ENCODE measurements at places on chromosomes 11 and 22. TPM values are rescaled to one million over a fixed set of nuclear protein-coding genes. Genes with fewer than 3 reads are reported as not detected.

The ARHGEF17 gene
- total RNA-seq: 31.4 TPM

The PNPLA3 gene
- total RNA-seq: 2.4 TPM

The DBX1 gene
- not detected for total RNA-seq

The RAB36 gene
- total RNA-seq: 3.4 TPM

The ARHGAP20 gene
- 6.5 TPM for total RNA-seq

The C22orf39 gene
- total RNA-seq: 23.4 TPM

The YAP1 gene
- 131 TPM for total RNA-seq

The TEX54 gene
- total RNA-seq: not detected

The OR51B4 gene
- total RNA-seq: not detected

The SCN3B gene
- total RNA-seq: 0.13 TPM

The MUC15 gene
- total RNA-seq: not detected

The KRTAP5-8 gene
- total RNA-seq: not detected

The TRIM68 gene
- 8.7 TPM for total RNA-seq

The MACROD1 gene
- 19.3 TPM for total RNA-seq

The DDIAS gene
- 1.9 TPM for total RNA-seq

The MS4A4A gene
- not detected for total RNA-seq

The CHRM1 gene
- not detected for total RNA-seq

The BBOX1 gene
- not detected for total RNA-seq

The PRSS23 gene
- total RNA-seq: 574 TPM

The DUSP8 gene
- 0.40 TPM for total RNA-seq

The FHIP1B gene
- total RNA-seq: 7.3 TPM

The ISX gene
- not detected for total RNA-seq

The ADORA2A gene
- 2.2 TPM for total RNA-seq

The SHANK2 gene
- total RNA-seq: 2.6 TPM

The TMEM191C gene
- 3.0 TPM for total RNA-seq

The ASPHD2 gene
- 1.8 TPM for total RNA-seq

The SIPA1 gene
- total RNA-seq: 11.9 TPM

The APOL4 gene
- total RNA-seq: 0.37 TPM

The GAS2L1 gene
- total RNA-seq: 10.8 TPM

The BSCL2 gene
- 57.1 TPM for total RNA-seq

The MS4A1 gene
- not detected for total RNA-seq

The TSKU gene
- total RNA-seq: 6.3 TPM

The KIRREL3 gene
- total RNA-seq: not detected

The CENPM gene
- total RNA-seq: 28.4 TPM

The OR10A2 gene
- total RNA-seq: not detected

The RANGAP1 gene
- 62.0 TPM for total RNA-seq

The CHST1 gene
- total RNA-seq: 1.2 TPM

The CHADL gene
- total RNA-seq: 0.66 TPM

The CRYBB2 gene
- total RNA-seq: not detected

The TNNT3 gene
- 0.25 TPM for total RNA-seq

The ELF5 gene
- total RNA-seq: not detected

The MCAM gene
- total RNA-seq: 33.9 TPM

The STX3 gene
- 16.5 TPM for total RNA-seq

The DDTL gene
- 0.92 TPM for total RNA-seq

The BACE1 gene
- 41.5 TPM for total RNA-seq

The FBLN1 gene
- total RNA-seq: 26.6 TPM

The TSPAN18 gene
- total RNA-seq: 0.92 TPM

The NAV2 gene
- total RNA-seq: 11.5 TPM

Measured in aortic smooth muscle cell (primary cell).